ENCODE measurements at places on chromosomes 6 and 20.

DNA sequence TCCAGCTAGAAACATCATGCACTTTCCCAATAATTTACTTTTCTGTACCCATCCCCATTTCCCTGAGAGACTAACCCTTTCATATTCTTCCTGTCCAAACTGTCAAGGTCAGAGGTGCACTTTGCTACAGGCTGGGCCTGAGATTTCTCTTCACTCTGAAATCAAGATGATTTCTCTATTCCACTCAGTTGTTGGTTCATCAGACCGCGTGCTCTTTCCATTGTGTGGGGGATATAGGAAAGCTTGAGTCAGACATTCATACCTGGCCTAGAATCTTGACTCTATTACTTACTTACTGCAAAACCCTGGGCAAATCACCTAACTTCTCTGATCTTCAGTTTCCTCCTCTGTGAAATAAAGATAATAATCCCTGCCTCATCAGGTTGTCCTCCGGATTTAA lies 4.7 kb upstream of the ZDHHC14 start:
- no peak for DNase-seq

DNA sequence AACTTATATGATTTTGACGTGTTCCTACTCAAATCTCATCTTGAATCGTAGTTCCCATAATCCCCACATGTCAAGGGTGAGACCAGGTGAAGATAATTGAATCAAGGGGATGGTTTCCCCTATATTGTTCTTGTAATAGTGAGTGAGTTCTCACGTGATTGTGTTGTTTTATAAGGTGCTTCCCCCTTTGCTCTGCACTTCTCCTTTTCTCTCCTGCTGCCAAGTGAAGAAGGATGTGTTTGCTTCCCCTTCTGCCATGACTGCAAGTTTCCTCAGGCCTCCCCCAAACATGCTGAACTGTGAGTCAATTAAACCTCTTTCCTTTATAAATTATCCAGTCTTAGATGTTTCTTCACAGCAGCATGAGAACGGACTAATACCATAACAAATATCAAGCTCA lies 83.2 kb downstream of the MANEA start:
- DNase-seq = no peak

- no peak for DNase-seq
These were observed 63.3 kb upstream of the PTGIS start for GRCh38 chr20:49631061-49631716.

DNA sequence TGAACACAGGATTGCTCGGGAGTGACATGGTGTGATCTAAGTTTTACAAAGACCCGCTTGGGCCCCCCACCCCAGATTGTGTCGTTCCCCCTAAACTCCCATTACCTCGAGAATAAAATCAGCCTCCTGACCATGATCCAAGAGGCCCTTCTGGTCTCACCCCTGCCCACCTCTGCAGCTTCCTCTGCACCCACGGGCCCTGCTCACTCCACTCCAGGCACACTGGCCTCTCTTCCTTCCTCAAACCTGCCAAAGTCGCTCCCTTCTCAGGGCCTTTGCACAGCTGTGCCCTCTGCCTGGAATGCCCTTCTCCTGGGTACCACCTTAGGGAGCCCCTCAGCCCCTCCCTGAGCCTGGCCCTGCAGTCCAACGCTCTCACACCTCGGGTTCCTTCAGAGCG lies 17.9 kb downstream of the TGM2 start:
- no peak for DNase-seq

DNA sequence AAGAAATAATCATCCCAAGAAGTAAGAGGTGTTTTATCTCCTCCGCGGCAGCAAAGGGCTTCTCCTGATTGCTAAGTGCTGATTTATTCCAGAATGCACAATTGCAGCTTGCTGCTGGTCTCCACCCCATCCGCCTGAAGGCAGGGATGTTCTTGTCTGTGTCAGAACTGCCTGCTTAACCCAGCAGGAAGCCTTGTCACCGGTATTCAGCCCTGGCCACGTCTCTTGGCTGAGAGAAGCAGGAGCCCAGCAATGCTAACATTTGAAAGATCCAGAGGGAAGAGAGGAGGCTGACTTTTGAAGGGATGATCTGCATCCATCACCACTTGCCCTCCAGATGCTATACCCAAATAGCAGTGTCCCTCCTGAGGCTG lies 4.2 kb downstream of the SCML4 start:
- no peak for DNase-seq

DNA sequence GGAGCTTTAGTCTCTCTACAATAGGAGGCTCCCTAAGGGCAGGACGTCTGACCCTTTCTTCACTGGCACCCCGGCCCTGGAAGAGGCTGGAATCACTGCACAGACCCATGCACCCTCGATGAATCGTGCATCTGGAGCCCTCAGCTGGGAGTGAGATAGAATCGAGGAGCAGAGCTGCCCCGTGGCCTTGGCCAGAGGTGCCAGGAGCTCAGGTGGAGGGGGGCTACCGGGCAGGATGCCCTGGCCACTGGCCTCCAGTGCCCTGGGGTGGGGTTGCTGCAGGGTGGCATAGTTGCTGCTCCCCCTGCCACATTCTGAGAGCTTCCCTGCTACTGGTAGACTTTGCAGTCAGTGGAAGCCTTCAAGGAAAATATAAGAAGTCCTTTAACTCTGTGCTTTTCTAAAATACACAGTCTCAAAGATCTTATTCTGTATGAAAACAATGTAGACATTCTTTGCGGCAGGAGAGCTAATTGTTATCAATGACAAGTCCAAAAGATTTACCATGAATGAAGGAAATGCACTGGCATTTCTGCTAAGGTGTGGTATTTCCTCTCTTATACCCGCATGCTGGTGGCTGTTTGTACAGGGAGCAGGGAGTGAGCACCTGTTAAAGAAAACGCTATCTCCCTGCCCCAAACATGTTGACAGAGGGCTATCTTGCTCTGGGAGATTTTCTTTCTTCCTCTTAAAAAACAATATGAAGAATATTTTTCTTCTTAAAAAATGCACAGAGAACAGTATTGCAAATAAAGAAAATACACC lies 122.8 kb downstream of the C6orf118 start:
- no peak for DNase-seq

DNA sequence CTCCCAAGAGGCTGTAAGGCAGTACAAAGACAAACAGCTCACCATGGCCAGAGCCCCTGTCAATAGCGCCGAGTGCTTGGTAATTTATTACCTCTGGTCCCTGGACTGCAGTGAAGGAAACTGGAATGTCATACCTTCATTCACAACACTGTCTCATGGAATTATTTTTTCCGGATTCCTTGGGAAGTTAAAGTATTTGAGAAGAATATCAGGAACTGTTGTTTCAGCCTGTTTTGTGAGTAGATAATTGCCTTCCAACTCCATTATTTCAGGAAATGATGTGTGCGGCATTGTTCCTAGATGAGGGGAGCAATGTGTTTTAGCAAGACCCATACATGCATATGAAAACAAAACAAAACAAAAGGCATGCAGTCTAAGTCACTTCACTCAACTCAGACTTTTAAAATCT lies 64.0 kb downstream of the BLOC1S5 start:
- DNase-seq = no peak

DNA sequence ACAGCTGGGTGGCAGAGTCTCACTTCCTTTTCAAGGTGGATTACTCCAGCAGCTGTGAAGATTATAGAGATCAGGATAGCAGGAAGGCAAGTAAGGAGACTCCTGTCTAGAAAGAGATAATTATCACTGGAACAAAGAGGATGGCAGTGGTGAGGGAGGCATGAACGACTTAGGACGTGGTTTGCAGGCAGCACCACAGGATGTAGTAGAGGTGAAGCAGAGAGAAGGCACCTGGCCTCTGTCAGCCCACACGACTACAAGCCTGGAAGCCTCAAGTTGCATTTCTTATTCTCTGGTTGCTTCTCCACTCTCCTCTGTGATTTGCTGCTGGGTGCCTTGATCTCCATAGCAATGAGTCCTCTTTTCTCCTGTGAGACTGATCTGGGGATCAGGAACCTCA lies 62.7 kb downstream of the TSHZ2 start:
- no peak for DNase-seq

DNA sequence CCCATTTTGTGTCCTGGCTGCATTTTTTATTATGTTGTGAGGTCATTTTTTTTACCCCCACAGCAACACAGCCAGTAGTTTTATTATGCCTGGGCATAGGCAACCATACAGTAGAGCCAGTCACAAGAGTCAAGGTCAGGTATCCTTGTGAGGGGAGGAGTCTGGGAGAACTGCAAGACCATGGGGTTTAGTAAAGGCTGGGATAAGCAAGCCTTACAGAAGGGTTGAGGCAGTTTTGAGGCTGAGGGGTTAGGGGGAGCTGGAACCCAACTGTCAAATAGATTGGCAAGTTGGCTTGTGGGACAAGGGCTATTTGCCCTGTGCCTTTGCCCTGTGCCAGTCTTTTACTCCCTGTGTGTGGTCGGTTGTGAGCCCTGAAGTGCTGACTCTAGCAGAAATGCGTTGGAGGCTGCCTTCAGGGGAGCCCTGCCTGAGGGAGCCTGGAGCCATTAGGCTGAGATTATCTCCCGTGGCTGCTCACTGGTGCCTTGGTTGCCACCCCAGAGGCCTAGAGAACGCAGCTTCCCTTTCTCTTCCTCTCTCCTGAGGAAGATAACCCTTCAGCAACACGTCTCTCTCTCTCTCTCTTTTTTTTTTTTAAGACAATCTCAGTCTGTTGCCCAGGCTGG lies 31.1 kb downstream of the RALY start:
- DNase-seq = no peak

DNA sequence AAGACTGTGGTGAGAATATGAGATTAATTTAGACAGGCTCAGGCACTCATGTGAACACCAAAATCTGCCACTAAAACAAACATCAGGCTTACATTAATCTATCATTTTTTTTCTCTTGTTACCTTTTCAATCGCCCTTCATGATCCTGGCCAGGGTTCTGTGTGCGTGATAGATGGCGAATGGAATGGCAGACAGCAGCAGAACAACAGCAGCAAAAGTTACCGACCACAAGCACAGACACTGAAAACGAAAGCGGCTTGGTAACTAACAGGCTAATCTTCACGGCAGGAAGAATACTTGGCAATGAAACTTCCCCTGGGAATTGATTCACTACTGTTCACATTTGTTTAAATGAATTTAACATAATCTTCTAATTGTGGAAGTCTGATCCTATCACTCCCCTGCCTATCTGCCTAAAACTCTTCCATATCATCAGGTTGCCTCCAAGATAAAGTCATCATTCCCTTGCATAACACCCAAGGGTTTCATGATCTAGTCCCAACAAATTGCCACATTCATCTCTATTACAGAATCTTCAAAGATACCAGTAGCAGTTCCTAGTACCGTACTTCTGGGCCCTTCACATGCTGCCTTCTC lies 28.7 kb downstream of the PTPRK start:
- DNase-seq = peak; percentile 37

- DNase-seq = no peak
These were observed 24.6 kb downstream of the MAS1 start for GRCh38 chr6:159915397-159915796.

- DNase-seq = no peak
These were observed 2.6 kb downstream of the TSPYL1 start for GRCh38 chr6:116277124-116277523.

GRCh38 chr6:147849401-147850330 lies 341.2 kb downstream of the SAMD5 start:
- DNase-seq = no peak

- DNase-seq = no peak
These were observed 227.7 kb upstream of the RNF24 start for GRCh38 chr20:4243071-4243470.

- no peak for DNase-seq
These were observed 63.0 kb downstream of the RIPOR3 start for GRCh38 chr20:50628332-50628731.

GRCh38 chr6:115882174-115882573 lies 178.5 kb downstream of the FRK start:
- no peak for DNase-seq

DNA sequence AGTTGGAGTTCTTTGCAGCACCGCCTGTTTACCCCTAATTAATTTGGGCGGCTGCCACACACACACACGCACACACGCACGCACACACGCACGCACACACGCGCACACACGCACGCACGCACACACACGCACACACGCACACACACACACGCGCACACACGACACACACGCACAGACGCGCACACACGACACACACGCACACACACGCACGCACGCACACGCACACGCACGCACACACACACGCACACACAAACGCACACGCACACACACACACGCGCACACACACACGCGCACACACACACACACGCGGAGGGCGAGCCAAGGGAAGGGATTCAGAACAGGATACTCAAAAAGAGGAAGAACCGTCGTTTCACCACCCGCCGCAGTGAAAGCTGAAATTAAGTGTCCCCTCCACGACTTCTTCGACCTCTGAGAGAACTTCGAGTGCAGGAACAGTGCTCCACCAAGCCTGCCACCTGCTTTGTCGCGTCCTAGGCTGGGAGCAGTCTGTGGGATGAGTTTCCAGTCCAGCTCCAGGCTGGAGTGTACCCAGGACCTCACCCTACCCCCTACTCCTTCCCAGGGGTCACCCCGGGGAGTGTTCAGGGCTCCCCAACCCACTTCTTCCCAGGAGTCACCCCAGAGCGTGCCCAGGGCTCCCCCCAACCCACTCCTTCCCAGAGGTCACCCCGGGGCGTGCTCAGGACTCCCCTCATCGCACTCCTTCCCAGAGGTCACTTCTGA lies 1.1 kb downstream of the RNASET2 start:
- DNase-seq = peak; percentile 37

DNA sequence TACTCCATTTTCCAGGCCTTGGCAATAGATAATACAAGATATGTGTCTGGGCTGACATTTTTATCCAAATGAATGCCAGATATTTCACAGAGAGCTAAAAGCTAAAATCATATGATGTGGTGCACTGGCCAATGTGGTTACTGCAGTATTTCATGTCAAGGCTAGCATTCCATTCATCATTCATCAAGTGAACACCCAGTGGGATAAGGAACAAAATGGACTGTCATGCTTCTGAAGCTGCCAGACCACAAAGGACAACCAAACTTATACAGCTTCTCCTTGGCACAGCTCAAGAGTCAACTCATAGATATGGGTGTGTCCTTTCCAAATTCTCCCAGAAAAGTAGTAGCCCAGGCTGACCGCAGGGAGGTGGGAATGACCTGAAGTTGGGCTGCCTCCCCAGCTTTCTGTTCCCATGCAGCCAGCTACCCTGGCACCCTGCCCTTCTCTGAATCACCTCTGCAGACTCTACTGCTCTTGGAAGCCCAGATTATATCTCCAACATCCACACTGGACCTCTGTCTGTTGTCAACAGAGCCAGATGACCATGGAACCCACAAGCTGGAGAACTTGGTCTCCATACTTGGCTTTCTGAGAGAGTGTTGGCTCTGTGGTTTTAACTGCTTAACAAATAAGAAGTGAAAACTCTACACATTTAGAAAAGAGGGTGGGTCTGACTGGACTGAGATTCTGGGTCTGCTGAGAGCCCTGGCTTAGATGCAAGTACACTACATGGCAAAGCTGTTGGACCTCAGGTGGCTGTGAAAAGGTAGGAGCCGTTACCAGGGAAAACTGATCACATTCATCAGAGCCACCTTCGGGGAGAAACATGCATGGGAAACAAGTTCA lies 122.8 kb downstream of the ALDH8A1 start:
- peak; percentile 89 for DNase-seq

DNA sequence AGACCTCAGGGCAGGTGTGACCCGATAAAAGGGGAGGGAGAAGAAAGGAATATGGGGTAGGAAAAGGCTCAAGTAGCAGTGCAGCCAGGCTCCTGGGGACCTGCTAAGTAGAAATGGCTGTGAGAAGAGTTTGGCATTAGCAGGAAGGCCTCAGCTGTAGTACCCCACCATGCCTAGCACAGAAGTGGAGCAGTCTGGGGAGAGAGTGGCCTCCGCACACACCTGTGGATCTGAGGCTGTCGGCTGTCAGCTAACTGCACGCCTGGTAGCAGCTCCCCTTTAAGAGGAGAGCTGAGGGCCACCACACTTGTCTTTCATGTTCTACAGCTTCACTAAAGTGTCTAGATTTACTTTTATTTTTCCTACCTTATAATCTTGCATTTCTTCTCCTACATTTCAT lies 24.6 kb downstream of the PDE7B start:
- DNase-seq = no peak

- DNase-seq = no peak
These were observed 392.8 kb upstream of the CNR1 start for GRCh38 chr6:88558981-88559380.

Measured in muscle of back (tissue), 13 donors.